Left ventricle myocardium inferior (tissue), 1 donor: ENCODE measurements at places on chromosomes 13 and 19. TPM values are rescaled to one million over a fixed set of nuclear protein-coding genes. Genes with fewer than 3 reads are reported as not detected.

The ZNF626 gene
- total RNA-seq, result 7.8 TPM

The CNFN gene
- 0.49 TPM for total RNA-seq

The PSG5 gene
- total RNA-seq, result not detected

The MCEMP1 gene
- 0.60 TPM for total RNA-seq
